ENCODE measurements at places on chromosomes 11 and 22.

DNA sequence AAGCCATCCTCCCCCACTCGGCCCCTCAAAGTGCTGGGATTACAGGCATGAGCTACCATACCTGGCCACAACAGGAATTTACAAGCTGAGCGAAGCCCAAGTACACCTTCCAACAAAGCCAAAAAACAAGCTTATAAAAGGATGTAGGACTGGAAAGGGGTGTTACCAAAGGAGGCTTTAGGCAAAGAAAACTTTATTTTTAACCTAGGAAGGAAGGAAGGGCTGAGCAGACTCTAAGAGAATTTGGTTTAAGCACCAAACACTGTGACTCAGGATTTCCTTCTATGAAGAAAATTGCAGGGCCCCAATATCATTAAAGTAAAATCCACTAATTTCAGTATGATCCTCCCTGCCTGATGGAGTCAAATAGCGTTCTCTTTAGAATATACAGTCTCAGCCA lies 12.1 kb downstream of the DENND5A start:
- no peak for DNase-seq

DNA sequence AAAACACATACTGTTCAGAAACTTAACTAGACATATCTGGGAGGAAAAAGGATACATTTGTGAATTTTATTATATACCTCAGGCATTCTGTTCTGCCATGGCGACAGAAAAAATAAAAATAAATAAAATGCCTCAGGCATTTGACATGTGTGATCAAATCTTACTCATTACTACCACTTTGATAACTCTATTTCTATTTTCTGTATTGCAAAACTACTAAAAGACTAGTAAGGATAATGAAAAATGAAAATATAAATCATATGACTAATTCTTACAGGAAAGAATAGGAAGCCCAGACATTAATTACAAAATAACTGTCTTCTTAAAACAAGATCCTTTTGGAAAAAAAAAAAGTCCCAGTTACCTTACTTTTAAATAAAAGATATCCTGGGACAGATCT lies 5.3 kb downstream of the PICALM start:
- no peak for DNase-seq

DNA sequence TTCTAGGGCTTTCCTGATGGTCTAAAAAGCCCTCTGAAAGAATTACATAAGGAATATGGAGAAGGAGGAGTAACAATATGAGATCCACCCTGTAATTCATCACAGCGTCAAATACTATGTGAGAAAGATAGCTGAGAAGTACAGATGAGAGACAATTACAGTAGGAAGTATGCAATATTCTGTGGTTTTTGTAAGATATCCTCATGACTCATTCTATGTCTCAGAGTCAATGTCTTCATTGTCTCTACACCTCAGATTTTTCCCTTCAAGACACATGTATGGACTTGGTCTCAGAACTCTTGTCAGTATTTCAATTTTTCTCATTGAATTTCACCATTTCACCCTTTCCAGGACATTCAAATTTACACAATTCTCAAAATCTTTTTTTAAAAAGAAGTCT lies 343.3 kb upstream of the CTSC start:
- no peak for DNase-seq

DNA sequence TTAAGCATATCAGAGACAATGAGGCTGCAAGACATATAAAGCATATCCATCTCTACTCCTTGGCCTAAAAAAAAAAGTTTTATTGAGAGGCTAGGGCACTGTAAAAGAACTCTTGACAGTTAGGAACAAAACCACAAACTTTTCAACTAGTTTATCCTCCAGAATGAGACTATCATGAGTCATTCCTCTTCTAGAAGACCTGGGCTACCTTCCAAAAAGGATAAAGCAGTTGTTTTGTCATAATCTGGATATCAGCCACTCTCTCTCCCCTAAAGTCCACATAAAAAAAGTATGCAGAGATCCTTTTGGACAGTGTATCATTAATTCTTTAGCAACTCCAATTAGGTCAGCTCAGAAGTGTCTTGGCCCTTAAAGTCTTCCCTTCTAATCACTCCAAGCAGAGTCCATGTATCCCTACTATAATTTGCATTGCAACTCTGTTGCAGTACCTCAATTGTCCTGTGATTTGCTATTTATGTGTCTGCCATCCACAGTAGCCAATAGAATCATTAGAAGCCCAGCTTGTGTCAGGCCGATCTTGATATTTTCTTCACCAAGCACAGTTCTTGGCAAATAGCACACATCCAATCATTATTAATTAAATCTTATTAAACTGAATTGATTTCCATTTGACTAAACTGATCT lies 10.4 kb downstream of the OR51T1 start:
- no peak for DNase-seq

GRCh38 chr11:72238040-72238450 lies 5.9 kb downstream of the PHOX2A start:
- no peak for DNase-seq

All from esophagus squamous epithelium (tissue), 5 donors.